ENCODE measurements at places on chromosomes 7 and 10. TPM values are rescaled to one million over a fixed set of nuclear protein-coding genes. Genes with fewer than 3 reads are reported as not detected.

CPN1 gene
- total RNA-seq, result 0.87 TPM

PSTK gene
- 19.1 TPM for total RNA-seq

HOXA9 gene
- total RNA-seq, result 0.25 TPM

CCDC146 gene
- total RNA-seq, result 34.3 TPM

NOBOX gene
- 1.6 TPM for total RNA-seq

SRRM3 gene
- total RNA-seq, result 7.8 TPM

AKR1C1 gene
- 23.2 TPM for total RNA-seq

CPXM2 gene
- 17.5 TPM for total RNA-seq

PIK3AP1 gene
- total RNA-seq, result 6.6 TPM

FOXK1 gene
- total RNA-seq, result 56.7 TPM

Data from testis (tissue), 5 donors.